NCI-H1417 (cell line): ENCODE measurements at places on chromosomes 1 and 21.

- peak; percentile 9 for DNase-seq
These were observed 50.3 kb downstream of the MYSM1 start for GRCh38 chr1:58649555-58649954.

- DNase-seq = no peak
These were observed 10.6 kb downstream of the CBR1 start for GRCh38 chr21:36080386-36080785.

GRCh38 chr1:225657462-225657989 is 4.6 kb upstream of the ENAH start:
- DNase-seq = no peak

DNA sequence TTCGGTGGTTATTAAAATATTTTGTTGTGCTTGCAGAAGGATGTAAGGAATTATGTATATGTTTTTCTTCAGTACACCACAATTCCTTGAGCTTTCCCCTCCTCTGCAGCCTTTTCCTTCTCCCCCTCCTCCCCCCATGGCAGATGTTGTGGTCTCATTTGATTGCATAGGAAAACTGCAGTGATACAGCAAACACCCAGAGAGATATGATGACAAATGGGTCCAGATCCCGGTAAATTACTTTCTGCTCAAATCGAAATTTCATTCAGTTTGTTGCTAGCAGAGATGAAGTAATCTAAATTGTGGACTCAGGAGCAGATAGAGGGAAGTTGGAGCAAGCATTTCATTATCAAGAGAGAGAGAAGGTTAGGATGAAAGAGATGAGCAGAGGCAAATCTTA is 9.9 kb downstream of the LMO4 start:
- DNase-seq = no peak

- no peak for DNase-seq
These were observed 107.1 kb downstream of the TLR5 start for GRCh38 chr1:223035724-223036478.

- no peak for DNase-seq
These were observed 61.9 kb downstream of the KCNC4 start for GRCh38 chr1:110272045-110272444.

DNA sequence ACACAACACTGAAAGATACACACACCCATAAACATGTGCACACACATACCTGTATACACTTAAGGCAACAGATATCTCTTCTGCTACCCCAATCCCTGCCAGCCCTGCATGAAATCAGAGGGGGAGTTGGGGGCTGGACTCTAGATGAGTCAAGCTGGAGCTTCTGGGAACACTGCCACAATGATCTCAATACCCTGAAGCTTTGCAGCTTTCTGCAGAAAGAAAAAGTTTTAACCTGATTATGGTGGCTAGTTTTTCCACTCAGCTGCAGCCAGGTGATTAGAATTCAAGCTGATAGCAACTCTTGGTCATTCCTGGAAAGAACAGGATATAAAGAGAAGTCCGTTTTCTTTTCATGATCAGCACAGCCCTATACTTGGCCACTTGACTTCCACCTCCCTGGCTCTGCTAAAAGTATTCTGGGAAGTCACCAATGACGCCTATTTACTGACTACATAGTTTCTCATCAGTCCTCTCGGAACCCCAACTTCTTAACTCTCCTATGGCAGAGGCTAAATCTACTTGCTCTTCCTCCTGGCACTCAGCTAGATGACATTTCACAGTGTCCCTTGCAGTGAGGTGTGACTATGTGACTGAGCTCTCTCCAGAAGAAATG is 20.7 kb upstream of the DNASE2B start:
- peak; percentile 11 for DNase-seq

GRCh38 chr1:37814252-37814651 is 6.2 kb upstream of the YRDC start:
- no peak for DNase-seq

DNA sequence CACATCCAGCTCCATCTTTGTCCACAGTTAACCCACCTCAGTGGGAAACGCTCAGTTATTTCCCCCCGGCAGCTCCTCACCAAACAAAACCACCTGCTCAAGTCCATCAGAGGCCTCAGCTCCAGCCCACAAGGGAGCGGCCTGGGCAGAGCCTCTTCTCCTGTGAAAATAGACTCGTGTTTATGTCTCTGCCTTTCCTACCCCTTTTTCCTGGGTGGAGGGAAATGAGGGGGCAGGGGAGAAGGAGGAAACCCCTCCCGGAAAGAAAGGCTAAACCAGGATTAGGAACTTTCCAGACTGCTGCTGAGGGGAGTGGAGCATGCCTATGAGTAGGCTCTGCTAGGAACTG is 81.6 kb downstream of the PAX7 start:
- DNase-seq = no peak

DNA sequence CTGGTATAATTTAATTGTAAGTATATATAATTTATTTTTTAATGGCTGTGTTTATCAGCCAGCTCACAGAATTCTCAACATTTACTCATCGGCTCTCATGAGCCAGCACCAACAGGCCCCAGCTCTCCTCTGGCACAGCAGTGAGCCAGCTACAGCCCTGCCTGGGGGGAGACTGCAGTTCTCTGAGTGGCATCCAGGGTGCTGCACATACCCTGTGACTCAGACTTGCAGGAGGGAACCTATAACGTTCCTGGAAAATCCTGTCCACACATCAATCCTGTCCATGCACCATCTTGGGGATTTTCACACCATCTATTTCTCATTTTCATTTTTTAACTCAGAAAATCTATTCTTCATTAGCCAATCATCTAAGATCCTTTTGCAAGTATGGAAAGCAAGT is 36.5 kb downstream of the FHAD1 start:
- DNase-seq = no peak

- DNase-seq = no peak
These were observed 1.9 kb upstream of the MGST3 start for GRCh38 chr1:165629151-165629550.

DNA sequence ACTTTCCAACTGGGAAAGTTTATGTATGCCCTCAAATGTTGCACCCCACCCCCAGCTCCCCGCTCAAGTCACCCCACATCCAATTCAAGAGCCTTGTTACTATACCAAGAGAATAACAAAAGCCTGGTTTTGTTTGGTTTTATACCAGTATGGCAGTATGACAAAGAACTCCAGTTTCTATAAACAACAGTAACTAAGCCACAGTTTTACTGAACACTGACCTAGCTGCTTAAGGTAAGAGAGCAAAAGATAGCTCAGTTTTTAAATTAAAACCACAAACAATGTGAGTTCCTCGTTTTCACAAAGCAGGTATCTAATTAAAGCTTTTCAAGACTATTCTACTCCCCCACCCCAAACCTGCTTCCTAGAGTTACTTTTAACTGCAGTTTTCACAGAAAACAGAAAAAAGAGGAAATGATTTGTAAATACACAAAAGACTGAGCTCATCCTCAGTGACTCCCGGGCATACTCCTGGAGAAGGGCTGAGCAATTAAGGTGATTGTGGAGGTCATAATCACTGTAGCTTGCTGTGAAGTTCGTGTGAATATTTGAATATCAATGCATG is 59.3 kb upstream of the LHX8 start:
- DNase-seq = peak; percentile 21

- DNase-seq = peak; percentile 84
These were observed 14.7 kb upstream of the BOLA1 start for GRCh38 chr1:149884433-149885338.

GRCh38 chr1:227745568-227746265 is 10.5 kb downstream of the SNAP47 start:
- peak; percentile 12 for DNase-seq

DNA sequence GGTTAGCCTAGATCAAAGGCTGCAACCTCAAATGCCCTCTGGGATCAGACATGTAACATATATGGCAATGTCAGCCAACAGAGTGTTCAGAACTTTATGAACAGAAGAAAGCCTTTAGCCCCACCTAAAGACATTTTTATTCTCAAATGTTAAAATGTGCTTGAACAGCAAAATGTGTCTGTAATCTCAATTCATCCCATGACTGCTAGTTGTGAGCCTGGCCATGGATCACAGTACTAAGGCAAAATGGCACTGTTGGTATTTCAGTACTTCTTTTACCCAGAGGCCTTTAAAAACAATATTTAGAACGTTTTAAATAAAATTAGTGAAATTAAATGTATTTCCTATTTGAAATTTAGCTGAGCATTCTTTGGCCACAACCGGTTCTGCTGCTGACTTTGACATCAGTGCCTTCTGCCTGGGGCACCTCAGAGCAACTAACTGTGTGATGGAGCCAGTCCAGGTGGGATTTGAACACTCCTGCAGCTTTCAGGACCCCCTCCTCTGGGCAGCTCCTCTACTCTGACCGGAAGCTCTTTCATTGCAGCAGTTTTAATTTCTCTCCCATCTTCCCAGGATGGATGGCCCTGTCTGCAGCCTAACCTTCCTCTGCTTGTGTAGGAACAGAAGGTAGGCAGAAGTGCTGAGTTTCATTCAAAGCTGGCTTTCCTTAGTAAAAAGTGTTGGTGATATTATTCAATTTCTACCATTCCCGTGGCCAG is 68.3 kb upstream of the NFIA start:
- DNase-seq = no peak

DNA sequence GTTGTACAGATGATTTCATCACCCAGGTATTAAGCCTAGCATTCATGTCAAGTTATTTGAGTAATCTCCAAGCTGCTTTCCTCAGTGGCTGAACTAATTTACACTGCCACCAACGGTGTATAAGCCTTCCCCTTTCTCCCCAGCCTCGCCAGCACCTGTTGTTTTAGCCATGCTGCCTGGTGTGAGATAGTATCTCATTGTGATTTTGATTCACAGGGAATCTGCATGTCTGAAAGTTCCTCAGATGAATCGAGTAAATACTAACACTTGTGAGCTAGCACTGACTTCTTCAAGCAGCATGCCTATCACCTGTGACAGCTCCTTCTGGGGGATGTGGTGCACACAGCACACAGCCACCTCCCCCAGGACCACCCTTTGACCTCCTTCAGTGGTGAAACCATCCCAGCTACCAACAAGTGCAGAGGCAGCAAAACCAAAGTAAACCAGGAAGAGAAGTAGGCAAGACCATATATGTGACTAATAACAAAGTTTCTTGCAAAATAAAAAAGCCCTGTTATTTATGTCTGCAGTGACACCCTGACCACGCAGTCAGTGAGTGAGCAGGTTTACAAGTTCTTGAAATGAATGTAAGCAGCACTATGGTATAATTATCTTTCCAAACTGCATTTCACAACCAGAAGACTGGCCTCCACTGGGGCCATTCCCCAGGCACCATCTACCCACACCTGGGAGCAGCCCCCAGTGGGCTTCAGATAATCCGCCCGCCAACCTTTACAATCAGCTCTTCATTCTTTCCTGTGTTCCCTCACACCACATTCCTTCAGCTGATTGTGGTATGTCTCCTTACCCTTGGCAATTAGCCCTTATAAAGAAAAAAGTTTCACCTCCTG is 173.8 kb downstream of the ETS2 start:
- DNase-seq = peak; percentile 55

- no peak for DNase-seq
These were observed 2.3 kb downstream of the SLC5A9 start for GRCh38 chr1:48224791-48225190.

DNA sequence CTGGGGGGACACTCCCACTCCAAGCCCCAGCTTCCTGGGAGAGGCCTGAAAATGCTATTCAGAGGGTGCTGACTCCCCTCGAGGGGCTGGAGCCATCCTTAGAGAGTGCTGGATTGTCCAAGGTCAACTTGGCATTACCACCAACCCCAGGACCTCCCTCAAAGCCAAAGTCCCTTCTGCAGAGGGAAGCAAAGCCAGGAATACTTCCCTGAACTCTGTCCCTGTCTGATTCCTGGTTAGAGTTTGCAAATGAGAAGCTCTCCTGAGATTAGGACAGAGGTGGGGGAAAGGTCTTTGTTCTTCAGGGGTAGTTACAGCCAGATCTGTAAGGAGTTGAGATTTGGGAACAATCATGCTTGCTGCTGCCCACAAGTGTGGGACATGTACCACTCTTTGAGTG is 45.3 kb downstream of the TLR5 start:
- DNase-seq = no peak

DNA sequence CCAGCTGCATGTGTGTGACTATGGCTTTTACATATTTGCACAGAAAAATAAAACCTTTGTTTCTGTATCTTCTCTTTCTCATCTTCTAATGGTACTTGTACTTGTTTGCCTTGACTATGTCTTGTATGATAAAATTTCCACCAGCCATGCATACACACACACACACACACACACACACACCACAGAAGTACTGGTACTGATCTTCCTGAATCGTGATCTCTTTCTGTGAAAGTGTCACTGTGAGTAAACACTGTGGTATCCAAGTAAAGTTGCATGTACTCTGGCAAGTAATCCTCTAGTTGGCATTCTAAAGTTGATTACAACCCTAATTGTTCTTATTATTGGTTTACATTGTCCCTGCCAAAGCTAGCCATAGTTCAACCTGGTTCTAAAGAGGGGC is 176.7 kb downstream of the CRB1 start:
- no peak for DNase-seq

- DNase-seq = no peak
These were observed 130.0 kb downstream of the HS2ST1 start for GRCh38 chr1:87044424-87044823.

- no peak for DNase-seq
These were observed 24.1 kb downstream of the EIF4G3 start for GRCh38 chr1:21152423-21153100.

DNA sequence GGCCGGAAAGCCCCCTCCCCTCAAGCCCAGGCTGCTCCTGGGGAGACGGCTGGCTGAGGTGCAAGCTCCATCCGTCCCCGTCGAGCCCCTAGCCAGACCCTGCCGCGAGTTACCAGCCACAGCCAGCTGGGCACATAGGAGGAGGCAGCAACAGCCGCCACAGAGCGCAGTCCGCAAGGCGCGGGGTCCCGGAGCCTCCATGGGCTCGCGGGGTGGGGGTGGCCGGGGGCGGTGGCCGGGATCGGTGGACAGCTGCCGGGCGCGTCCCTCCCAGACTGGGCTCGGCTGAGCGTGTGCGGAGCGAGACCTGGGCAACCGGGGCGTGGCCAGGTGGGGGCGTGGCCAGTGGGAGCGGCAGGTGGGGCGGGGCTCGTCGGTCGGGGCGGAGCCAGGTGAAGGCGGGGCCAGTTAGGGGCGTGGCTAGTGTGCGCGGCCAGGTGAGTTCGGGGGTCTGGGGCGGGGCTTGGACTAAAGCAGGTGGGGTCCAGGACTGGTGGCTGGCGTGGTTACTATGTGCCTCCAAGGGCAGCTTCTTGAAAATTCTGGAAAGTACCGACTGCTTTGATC is at the start of gene CD164L2:
CD164L2 (minus strand) TSS at position 295 of the 567 bp plus-strand sequence; CDS start at position 201, 94 bp downstream.
- peak; percentile 71 for DNase-seq

DNA sequence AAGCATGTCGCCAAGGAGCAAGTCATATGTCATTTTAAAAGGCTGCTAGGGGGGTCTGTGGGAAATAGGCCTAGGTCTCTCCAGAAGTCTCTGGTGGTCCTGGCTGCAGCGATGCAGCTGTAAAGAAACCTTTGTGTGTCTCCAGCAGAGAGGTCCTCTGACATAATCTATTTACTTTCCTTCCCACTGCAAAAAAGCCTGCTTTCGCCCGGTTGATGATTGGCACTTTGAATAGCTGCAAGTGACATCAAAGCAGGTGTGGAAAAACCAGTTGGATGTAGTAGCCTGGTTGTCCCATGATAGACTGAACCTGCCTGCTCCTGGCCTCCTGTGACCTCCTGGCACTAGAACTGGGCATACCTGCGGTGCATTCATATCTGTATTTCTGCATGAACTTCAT is 13.8 kb downstream of the RASSF5 start:
- peak; percentile 86 for DNase-seq
